ENCODE measurements at places on chromosomes 12 and 14. TPM values are rescaled to one million over a fixed set of nuclear protein-coding genes. Genes with fewer than 3 reads are reported as not detected.

- DNase-seq = no peak
Observed at GRCh38 chr14:60349663-60350365, 100.8 kb downstream of the PPM1A start.

DNA sequence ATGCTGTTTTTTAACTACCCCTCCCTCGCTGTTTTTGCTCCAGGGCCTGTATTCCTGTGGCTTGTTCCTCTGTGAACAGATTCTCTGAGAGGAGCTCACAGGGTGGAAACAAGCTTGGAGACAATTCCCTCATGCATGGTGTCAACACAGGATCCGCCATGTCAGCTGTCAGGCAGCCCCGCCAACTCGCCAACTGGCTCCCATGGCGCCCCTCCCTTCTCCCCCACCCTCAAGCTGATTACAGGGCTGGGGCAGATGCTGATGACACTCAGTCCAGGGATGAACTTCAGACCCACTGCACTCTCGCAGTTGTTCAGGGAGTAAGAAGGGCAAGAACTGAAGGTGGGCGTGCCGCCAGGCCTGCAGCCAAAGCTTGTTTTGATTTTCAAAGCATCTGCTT lies 229.9 kb downstream of the NTF3 start:
- no peak for DNase-seq

DNA sequence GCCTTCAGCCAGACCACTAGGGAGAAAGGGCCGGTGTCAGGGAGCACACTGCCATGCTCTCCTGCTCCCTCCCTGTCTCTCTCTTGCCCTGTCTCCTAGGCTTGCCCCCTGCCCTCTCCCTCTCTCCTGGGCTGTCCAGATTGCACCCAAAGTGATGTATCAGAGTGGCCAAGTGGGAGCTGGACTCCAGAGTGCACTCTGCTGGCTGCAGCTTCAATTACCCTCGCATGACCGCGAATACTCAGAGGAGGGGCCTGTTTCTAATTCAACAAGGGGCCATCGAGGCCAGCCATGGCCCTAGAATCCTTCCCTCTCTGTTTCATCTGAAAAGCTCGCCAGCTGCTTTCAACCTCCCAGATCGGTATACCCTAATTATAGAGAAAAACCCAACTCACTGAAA lies 206.4 kb upstream of the FKBP4 start:
- DNase-seq = no peak

GRCh38 chr14:52360831-52361230 lies 46.7 kb downstream of the PTGER2 start:
- DNase-seq = no peak

The MRPL42 gene
- 38.3 TPM for polyA plus RNA-seq

- no peak for DNase-seq
Observed at GRCh38 chr14:61300754-61301153, 19.6 kb upstream of the TMEM30B start.

DNA sequence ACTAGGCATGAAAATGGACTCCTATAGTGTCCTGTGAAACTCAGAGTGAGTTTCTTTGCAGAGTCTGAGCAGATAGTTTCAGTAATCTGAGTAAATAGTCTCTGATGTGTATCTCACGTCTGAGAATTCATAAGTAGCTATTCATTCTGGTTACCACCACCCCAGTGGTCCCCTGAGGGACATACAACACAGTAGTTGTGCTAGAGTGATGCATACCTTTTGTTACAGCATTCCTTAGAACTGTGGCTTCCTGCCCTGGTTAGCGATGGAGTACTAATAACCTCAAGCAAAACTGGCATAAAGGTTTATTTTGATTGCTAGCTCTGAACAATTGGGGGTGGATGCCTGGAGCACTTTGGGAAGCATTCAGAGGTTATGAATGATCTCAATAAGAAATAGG lies 114.7 kb downstream of the DAAM1 start:
- DNase-seq = no peak

The SLC5A8 gene
- polyA plus RNA-seq = not detected

GRCh38 chr12:1797011-1797901 lies 23.1 kb upstream of the LRTM2 start:
- peak; percentile 79 for DNase-seq

DNA sequence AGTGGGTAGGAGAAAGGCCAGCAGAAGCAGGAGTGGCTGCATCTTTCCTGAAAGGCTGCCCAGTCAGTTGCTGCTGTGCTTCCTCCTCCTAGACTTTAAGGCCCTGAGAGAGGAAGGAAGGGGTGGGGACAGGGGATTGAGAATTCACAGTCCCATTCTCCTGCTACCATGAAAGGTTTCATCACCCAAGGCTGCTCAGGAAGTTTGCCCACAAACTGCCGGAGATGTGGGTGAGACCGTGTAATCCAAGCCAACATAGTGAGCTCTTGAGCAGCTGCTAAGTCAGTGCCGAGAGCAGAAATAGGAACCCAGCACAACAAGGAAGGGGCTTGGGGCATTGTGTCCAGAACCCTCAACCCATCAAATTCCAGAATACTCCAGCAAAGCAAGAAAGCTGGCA lies at the start of gene CTSG:
Gene CTSG, minus strand, starts transcription at position 69 of the 400 bp plus-strand sequence. Its CDS starts 27 bp downstream, at position 42.
- no peak for DNase-seq

The NRDE2 gene
- 8.7 TPM for polyA plus RNA-seq

The RHOJ gene
- 3.0 TPM for polyA plus RNA-seq

DNA sequence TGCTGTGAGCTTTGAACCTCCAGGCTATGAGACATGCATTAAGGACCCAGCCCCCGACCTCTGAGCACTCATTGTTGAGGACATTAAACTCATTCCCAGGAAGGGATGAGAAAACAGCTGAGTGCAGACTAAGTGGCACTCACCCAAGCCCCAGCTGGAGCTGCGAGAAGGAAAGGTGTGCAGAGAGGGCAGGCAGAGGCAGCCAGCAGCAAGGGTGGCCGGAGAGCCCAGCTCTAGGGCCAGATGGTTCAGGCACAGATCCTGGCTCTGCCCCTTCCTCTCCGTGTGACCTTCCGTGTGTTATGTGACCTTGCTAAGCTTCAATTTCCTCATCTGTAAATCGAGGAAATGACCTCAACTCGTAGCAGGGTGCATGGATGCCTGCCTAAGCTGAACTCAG lies 3.7 kb downstream of the TSPAN11 start:
- no peak for DNase-seq

DNA sequence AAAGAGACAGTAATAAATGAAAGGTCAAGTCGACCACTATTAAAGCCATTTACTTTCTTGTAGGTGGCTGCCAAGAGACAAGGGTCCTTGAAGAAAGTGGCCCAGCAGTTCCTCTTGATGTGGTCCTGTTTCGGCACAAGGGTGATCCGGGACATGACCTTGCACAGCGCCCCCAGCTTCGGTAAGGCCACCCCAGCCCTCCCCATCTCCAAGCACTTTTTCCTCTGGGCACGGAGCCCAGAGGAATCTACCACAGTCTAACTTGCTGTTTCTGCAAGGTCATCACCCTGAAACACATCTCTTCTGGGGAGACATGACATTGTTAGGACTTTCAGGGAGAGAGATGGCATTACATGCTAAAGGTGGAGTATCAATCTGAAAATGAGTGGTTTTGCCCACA lies 53.8 kb upstream of the RIC8B start:
- no peak for DNase-seq

DNA sequence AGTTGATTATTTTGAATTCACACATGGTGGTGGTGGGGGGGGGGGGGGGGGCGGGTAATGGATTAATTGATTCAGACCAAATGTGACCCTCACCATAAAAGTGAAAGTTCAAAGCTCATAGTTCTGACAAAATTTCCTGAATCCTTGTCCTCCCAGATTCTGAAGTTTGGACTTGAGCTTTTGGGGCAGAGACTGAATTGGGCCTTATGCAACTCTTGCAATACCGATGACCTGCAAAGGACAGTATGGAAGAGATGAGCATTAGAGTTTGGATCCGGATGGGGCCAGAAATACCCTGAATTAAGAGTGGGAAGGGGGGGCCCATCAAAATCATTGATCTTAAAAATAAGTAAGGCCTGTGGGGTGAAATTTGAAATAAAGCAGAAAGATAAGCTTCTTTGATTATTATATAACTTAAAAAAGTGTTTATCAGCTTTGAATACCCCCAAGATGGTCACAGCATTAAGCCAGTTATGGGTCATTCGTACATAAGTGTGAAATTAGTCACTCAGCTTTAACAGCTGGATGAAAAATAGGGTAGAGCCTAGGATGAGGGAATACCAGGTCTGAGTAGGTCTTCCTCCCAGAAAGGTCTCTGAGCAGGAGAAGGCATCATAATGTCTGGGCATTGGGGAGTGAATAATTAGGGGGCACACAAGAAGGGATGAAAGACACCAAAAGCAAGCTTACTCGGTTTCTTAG lies 2.1 kb upstream of the PYGL start:
- no peak for DNase-seq

GRCh38 chr12:113846883-113847755 lies 119.0 kb downstream of the RBM19 start:
- no peak for DNase-seq

- DNase-seq = no peak
Observed at GRCh38 chr14:24984846-24985589, 64.9 kb downstream of the STXBP6 start.

DNA sequence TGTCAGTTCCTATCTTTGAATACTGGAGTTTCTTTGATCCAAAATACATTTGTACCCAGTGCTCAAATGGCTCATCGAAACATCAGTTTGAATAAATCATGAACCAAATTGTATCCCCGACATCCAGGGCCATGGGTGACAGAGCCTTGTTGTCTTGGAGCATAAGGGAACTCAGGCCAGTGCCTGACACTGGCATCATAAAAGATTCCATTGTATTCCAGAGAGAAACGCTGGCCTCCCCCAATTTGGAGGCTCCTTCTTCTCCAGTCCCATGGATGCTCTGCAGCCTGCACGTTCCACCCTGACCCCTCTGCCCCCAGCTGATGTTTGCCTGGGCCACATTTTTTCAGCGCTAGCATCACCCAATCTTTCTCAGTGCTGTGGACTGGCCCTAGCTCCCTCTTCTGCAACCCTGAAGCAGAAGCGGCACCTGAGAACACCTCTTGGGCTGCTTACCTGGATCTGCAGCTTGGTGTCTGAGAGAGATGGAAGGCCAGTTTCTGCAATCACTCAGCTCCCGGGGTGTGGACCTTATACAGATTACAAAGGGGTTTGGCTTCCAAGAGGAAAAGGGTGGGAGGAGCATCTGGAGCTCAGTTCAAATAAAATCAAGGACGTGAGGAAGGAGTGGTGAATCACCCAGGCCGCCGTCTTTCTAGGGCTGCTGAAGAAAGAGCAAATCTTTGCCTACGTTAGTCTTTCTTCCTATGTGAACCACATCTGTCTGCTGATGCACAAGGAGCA lies at the start of gene RNASE1:
Gene RNASE1, minus strand, starts transcription at position 504 of the 744 bp plus-strand sequence. CDS start 776 bp downstream, outside the sequence.
- DNase-seq = no peak

The BDKRB1 gene
- polyA plus RNA-seq = 0.13 TPM
